Astrocyte of the spinal cord (primary cell): ENCODE measurements at places on chromosomes 16 and 17.
A peak's percentile ranks its signal among the peaks of the same experiment; 100 is the strongest.

GRCh38 chr17:41687828-41688640, 651 bp upstream of the EIF1 start:
- peak; percentile 57 for DNase-seq

DNA sequence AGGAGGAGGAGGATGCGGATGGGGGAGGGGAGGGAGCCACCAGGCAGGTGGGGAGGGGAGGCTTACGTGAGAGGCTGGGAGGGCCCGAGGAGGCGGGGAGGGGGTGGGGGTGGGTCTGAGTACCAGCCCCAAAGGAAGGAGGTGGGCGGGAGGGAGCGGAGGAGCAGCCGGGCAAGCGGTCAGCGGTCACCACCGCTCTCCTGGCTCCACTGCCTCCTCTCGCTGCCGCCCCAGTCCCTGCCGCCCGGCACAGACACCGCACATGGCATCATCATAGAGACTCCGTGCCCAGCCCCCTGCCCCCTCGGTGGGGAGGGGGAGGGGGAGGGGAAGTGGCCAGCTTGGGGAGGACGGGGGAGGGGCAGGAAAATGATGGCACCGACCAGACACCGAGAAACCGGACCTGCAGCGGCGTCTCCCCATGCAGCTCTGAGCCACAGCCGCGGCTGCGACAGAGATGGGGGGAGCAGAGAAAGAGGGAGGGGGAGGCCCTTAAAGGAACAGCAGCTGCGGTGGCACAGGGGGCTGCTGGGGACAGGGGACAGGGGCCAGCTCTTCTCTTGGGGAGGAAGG, at the start of gene TLCD3B:
Gene TLCD3B, minus strand, starts transcription at position 431 of the 573 bp plus-strand sequence. CDS start 744 bp downstream, outside the sequence.
- DNase-seq = no peak

DNA sequence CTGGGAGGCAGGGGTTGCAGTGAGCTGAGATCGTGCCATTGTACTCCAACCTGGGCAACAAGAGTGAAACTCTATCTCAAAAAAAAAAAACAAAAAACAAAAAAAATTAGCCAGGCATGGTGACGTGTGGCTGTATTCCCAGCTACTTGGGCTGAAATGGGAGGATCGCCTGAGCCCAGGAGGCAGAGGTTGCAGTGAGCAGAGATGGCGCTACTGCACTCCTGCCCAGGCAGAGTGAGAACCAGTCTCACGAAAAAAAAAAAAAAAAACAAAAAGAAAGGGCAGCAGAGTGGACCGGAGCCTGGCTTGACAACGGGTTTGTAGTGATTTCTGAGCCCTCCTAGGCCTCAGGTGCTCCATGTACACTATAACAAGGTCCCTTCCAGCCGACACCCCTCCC, 33.1 kb downstream of the PEMT start:
- no peak for DNase-seq

DNA sequence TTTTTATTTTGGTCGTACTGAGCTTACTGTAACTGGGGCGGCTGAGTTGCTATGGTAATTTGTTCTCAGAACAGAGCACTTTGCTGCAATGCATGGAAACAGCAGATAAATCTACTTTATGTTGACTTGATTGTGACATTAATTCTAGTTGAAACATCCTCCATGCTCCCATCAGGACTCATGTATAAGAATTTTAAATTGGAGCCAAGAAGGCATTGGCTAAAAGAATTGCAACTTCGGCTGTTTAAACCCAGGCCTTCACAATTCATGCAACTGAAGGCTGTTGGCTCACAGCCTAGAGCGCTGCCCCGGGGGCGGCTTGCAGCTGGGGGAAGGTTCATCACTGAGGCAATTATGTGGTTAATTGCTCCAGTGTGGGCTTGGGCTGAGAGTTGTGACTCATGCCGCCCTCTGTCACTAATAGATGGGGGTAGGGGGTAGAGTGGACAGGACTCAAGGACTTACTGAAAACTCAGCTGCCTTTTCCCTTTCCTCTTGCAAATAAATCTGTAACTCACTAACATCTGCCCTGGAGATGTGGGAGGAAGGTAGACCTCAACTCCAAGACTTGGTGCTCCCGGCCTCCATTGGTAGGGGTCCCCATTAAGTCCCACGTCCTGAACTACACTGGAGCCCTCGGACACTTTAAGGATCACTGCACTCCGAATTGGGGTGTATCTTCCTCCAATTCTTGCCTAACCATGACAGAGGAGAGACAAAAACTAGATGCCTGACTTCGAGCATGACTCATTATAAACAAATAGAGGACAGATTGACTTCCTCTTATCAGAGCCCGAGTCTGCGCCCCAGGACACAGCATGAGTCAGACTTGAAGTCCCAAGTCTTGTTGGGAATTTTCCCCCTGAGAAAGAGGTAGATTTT, 37.5 kb downstream of the ERCC4 start:
- DNase-seq = peak; percentile 98

- no peak for DNase-seq
These were observed 89.6 kb upstream of the MAF start for GRCh38 chr16:79690159-79690558.

DNA sequence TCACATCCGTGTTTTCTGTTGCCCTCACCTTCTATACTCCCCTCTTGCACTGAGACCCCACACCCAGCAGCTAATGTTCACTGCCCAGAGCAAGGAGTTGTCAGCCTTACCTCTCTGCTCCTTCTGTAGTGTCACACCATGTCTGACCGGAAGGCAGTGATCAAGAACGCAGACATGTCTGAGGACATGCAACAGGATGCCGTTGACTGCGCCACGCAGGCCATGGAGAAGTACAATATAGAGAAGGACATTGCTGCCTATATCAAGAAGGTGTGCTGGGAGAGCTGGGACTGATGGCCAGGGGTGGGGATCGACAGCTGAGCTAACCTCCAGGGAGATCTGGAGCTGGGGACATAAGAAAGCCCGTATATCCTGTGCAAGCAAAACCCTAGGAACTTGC, 3.7 kb downstream of the DYNLL2 start:
- no peak for DNase-seq

- DNase-seq = no peak
These were observed 19.1 kb upstream of the CACNG1 start for GRCh38 chr17:67025216-67025792.

GRCh38 chr17:76738468-76738850, 540 bp downstream of the MFSD11 start:
- no peak for DNase-seq

GRCh38 chr17:15654886-15655561, 29.1 kb downstream of the TRIM16 start:
- DNase-seq = no peak

DNA sequence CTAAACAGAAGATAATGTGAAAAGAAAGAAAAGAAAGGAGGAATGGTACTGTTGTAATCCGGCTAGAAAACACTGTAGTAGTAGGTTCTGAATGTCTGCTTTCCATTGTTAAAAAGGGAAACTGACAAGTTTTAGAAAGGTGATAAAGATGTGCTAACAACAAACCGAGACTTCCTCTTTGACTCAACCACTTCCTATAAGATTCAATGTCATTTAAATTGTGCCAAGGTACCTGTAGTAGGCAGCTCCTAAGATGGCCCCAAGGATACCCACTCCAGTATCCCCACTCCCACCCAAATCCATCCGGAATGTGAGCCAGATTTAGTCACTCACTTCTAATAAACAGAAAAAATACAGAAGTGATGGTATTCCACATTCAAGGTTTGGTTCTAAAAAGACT, 31.2 kb downstream of the XYLT1 start:
- no peak for DNase-seq

DNA sequence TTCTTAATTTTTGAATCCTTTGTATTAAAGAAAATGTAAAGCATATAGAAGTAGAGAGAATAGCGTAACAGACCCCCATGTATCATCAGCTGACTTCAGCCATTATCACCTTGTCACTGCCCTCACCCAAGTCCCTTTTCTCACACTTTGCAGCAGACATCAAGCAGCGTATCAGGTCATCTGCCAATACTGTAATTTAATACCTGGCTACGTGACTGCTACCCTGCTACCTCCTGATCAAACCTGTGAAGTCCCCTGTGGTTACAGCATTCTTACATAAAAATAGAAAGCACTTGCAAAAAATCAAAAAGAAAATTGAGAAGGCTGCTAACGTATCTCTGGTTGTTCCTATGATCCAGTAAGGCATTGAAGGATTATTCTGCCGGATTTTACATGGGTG, 96.4 kb downstream of the PLCG2 start:
- no peak for DNase-seq

DNA sequence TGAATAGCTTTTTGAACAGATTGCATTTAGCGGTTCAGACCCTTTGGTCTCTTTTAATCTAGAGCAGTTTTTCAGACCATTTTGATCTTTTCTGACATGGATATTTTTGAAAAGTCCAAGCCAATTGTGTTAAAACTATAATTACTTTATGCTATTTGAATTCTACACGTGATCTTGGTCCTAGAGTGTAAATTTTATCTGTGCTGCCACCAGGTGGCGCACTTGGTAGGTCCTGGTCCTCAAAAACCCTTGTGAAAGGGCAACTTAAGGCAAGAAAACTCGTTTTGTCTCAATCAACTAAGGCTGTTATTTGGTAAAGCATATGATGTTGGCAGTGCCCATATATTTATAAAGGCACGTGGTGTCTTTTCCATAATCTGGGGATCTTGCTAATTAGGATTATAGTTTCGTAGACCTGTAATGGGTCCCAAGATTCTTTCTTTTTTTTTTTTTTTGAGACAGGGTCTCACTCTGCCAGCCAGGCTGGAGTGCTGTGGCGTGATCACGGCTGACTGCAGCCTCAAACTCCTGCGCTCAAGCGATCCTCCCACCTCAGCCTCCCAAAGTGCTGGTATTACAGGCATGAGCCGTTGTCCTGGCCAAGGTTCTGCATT, 43.9 kb upstream of the TEX2 start:
- DNase-seq = peak; percentile 66

GRCh38 chr17:18158022-18158600, 25.5 kb upstream of the ALKBH5 start:
- DNase-seq = peak; percentile 77

GRCh38 chr16:55508941-55509931, at the start of gene LPCAT2:
Gene LPCAT2 (plus strand): TSS chr16:55509072. CDS start chr16:55509182, 110 bp downstream.
- peak; percentile 88 for DNase-seq

GRCh38 chr16:11211977-11212797, 43.8 kb downstream of the SOCS1 start:
- no peak for DNase-seq

- DNase-seq = no peak
These were observed 358.5 kb upstream of the ERCC4 start for GRCh38 chr16:13561291-13562070.

- peak; percentile 7 for DNase-seq
These were observed 42.1 kb upstream of the TAOK1 start for GRCh38 chr17:29347831-29348629.

GRCh38 chr17:72719578-72720493, 372.7 kb downstream of the SLC39A11 start:
- DNase-seq = peak; percentile 92

GRCh38 chr17:31470592-31470991, 79.1 kb downstream of the RAB11FIP4 start:
- DNase-seq = no peak

DNA sequence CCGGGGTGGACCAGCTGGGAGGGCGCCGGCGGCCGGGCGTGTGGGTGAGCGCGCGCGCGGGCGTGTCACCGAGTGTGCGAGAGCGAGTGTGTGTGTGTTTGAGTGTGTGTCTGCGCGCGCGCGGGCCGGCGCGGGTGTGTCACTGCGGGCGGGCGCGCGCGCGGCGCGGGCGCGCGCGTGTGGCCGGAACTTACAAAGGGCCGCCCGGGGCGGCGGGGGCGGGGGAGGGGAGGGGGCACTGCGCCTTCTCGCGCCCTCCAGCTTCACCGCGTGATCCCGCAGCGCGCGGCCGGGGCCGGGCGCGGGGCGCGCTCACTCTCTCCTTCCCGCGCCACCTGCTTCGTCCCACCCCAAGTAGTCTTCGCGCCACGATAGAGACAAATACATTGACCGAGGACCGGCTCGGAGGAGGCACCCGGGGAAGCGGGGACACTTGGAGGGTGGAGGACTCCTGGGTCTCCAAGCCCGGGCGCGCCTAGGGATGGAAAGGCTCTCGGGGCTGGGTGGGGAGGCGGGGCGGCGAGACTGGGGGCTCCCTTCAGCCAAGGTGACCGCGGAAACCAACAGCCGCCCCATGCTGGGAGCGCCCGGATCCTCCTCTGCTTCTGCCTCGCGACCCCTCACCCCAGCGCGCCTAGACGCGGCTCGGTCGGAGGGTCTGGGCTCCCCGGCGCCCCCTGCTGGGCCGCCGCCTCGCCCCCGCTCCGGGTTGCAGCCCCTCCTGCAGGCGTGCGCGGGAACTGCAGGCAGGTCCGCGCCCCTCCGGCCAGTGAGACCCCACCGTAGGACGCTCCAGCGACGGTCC, at the start of gene SRCIN1:
Gene SRCIN1, minus strand, starts transcription at position 112 of the 805 bp plus-strand sequence. CDS start 247 bp downstream, outside the sequence.
- no peak for DNase-seq

DNA sequence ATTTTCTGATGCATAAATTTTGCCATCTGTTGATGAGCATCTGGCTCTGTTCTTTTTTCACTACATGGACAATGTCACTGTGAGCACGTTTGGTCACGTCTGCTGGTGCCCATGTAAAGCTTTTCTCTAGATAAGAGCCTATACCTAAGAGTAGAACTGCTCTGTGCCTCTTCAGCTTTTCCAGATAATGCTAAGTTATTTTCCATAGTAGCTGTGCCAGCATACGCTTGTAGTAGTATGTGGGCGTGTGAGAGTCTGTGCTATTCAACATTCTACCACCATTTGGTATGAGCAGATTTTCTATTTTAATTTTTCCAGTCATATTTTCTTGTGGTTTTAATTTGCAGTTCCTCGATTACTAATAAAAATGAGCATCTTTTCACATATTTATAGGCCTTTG, 33.2 kb downstream of the VPS35L start:
- DNase-seq = no peak

- DNase-seq = no peak
These were observed 245.2 kb downstream of the XYLT1 start for GRCh38 chr16:17225541-17225940.

DNA sequence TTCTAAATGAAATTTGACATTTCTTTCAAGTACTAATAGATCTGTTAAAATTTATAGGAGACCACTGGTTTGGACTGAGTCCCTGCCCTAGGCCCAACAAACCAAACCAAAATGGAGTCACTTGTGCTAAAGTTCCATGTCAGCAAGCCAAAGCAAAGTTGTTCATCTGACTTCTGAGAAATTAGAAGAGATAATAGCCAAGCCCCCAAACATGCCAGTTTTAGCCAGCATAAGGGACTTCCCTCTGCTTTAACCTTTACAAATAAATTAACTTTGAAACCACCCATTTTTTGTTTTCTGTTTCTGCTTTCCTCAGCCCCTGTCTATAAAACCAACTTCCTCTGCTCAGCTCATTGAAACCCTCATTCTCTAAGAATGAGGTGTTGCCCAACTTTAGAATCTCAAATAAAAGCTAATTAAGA, 18.9 kb downstream of the CDR2 start:
- no peak for DNase-seq
